Astrocyte of the spinal cord (primary cell): ENCODE measurements at places on chromosomes 12 and 14.
A peak's percentile ranks its signal among the peaks of the same experiment; 100 is the strongest.

DNA sequence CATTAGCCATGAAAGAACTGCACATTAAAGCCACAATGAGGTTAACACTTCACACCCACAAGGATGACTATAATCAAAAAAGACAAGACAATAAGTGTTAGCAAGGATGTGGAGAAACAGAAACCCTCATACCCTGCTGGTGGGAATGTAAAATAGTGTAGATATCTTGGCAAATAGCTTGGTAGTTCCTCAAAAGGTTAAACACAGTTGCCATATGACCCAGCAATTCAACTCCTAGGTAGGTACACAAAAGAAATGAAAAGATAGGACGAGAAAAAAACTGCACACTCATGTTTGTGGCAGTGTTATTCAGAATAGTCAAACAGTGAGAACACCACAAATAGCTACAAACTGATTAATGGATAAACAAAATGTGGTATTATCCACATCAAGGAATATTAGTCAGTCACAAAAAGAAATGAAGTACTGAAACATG lies 93.5 kb downstream of the ATXN2 start:
- DNase-seq: no peak

DNA sequence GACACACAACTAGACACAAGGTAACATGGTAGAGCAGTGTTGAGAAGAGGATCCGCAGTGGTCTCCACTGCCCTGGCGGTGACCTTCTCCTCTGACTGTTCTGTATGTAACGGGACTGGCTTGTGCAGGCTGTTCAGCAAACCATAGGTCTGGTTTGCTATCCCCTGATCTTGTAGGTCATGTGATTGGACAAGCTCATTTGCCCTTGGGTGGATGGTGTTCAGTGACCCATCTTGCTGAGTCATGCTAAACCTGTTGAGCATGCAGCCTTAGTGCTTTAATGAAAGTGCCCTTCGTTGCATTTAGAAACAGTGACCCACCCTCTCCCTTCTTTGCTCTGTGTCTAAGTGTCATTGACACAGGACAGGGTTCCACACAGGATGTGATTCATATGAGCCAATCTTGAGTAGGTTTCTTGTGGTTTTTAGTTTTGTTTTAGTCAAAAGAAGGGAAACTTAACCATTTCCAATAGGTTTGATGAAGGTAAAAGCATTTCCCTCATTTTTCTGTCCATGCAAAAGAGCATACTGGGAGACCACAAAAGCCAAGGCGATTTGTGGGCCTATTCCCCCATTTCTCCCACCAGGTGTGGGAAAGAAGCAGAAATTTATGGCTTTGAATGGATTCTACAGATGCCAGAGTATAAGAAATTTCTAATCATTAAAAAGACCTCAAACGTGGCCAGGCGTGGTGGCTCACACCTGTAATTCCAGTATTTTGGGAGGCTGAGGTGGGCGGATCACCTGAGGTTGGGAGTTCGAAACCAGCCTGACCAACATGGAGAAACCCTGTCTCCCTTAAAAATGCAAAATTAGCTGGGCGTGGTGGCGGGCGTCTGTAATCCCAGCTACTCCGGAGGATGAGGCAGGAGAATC lies 32.6 kb upstream of the HIF1A start:
- peak; percentile 76 for DNase-seq

GRCh38 chr12:116784238-116784612 lies 46.1 kb downstream of the RNFT2 start:
- DNase-seq: no peak

DNA sequence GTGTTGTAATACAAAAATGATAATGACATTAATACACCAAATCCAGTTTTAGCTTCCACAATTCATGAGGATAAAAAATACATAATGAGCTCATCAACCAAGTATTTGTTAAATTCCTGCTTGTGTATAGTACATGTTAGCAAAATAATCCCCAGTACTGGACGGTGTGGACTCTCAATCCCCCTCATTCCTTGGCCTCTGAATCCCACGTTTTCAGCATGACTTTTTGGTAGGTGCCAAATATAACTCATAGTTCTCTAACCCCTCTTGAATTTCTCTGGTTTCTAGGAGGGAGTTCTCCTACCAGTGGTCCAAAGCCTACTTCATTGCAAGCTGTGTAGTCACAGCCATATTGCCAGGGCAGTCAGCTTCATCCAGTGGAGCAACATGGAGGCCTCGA lies 41.4 kb upstream of the EPS8 start:
- DNase-seq: peak; percentile 65

DNA sequence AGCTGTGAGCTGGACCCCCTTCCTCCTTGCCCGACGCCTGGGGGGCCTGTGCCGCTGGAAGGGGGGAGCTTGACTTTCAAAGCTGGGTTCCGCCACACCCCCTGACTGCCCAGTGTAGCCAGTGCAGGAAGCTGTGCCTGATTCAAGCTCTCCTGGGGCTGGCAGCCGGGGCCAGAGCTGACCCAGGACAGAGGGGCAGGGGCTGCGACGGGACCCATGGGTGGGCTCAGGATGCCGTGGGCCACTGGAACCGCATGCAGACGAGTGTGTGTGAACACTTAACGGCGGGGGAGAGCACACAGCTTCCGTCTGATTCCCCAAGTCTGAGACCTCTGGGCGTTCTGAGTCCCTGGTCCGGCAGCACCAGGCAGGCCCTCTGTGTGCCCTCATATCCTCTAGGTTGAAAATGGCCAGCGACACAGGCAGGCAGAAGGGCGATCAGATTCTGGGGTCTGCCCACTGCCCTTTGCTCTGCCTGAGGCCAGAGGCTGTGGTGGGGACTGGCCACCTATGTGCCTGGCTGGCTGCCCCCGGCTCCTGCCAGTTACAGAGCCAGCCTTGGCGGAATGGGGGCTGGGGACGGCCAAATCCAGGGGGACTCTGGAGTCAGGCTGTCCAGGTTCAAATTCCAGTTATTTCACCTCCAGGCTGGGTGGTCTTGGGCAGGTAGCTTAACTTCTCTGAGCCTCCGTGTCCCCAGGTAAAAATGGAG lies 54.0 kb downstream of the CYP46A1 start:
- no peak for DNase-seq

- DNase-seq: no peak
Measured at GRCh38 chr12:58961906-58962305, 41.6 kb upstream of the LRIG3 start.

- DNase-seq: no peak
Measured at GRCh38 chr14:80940146-80940545, 1.4 kb downstream of the CEP128 start.

GRCh38 chr12:53572134-53572758 lies 53.9 kb downstream of the ATF7 start:
- no peak for DNase-seq
